ENCODE measurements at places on chromosomes 4 and X.

DNA sequence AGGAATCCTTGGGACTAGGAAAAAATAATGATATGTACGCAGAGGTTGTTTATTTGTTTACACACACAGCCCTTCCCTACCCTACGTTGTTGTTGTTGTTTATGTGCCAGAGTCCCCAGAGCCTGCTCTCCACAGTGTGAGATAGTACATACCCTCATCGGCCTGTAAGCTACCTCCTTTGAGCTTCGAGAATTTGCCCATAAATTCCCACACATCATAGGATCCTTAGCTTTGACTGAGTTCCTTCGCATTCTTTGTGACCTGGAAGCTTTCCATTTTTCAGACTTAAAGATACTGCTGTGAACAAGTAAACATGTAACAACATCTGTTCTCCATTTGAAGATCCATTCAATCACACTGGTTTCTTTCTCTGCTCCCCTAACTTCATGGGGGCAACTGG is 114.5 kb downstream of the IRF2 start:
- DNase-seq: no peak

GRCh38 chr4:146654687-146655520 is 16.2 kb downstream of the POU4F2 start:
- no peak for DNase-seq

- no peak for DNase-seq
Observed at GRCh38 chrX:44904542-44905115, 31.6 kb downstream of the KDM6A start.

DNA sequence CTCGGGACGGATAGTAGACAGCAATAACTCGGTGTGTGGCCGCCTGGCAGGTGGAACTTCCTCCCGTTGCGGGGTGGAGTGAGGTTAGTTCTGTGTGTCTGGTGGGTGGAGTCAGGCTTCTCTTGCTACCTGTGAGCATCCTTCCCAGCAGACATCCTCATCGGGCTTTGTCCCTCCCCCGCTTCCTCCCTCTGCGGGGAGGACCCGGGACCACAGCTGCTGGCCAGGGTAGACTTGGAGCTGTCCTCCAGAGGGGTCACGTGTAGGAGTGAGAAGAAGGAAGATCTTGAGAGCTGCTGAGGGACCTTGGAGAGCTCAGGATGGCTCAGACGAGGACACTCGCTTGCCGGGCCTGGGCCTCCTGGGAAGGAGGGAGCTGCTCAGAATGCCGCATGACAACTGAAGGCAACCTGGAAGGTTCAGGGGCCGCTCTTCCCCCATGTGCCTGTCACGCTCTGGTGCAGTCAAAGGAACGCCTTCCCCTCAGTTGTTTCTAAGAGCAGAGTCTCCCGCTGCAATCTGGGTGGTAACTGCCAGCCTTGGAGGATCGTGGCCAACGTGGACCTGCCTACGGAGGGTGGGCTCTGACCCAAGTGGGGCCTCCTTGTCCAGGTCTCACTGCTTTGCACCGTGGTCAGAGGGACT is 5.7 kb upstream of the MSANTD1 start:
- DNase-seq: no peak

- no peak for DNase-seq
Observed at GRCh38 chrX:152642931-152643564, 5.4 kb downstream of the GABRQ start.

GRCh38 chr4:47926667-47927258 is 12.4 kb upstream of the NFXL1 start:
- DNase-seq: no peak

DNA sequence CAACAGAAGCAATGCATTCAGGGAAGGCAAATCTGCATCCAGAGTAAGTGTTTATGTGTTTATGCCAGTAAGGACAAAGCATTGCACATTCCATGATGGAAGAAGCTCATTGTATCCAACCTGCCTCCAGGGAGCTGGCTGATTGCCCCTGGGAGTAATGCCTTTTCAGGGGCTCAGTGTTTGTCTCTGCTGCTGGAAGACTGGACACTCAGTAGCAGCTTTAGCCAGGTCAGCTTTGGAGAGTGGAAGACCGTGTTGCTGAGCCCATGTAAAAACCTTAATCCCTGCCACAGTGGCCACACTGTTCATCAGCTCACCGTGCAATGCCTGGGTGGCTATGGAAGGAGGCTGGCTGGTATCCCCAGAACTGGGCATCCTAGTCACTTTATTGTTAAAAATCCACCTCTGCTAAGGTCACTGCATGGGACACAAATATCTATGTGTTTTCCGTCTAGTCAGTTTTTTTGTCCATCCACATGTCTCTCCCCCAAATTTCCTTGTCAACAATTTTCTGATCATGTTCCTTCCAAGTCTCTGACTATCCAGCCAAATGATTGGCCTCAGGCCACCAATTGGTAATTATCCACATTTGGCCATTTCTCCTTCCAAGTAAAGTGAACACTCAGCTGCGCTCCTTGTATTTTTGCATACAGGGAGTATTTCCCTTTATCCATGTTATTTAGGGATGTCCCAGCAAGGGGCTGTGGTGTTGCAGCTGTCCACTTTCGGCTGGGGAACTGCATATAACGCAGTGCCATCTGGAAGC is 2044.5 kb upstream of the AGA start:
- no peak for DNase-seq

DNA sequence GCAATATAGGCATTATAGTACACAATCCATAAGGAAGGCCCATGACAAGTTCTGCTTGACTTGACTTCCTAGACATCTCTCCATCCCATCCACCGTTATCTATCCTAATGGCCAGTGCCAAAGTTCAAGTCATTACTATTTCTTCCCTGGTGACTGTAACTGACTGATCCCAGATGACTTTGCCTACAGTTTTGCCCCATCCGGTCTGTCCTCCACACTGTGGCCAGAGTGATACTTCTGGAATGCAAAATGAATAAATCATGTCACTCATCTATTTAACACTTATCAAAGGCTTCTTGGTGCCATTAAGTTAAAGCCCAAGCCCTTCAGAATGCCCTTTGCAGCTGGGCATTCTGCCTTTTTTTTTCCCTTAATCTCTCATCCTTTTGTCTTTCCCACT is 130.8 kb downstream of the PPARGC1A start:
- DNase-seq: no peak

DNA sequence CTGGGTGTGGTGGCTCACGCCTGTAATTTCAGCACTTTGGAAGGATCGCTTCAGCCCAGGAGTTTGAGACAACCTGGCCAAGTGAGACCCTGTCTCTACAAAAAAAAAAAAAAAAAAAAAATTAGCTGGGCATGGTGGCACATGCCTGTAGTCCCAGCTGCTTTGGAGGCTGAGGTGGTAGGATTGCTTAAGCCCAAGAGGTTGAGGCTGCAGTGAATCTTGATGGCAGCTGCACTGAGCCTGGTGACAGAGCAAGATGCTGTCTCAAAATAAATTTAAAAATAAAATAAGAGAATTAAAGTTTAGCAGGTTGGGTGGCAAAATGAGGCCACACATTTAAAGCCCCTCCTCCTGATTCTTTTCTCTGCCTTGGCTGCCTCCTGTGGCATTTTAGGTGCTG is 47.1 kb downstream of the HTT start:
- no peak for DNase-seq

DNA sequence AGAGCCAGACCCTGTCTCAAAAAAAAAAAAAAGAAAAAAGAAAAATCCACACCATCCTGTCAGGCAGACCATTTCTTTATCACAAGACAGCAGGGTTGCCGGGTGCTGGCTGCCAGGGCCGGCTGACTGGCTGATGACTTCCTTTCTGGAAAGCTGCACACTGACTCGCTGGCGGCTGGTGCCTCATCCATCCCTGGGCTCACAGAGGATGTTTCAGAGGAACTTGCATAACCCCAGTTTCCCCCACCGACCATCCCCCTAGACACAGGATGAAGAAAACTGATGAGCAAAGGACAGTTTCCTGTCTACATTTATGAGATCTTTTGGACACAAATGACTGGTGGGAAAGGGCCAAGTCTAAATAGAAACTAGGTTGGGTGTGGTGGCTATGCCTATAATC is 14.1 kb downstream of the HPSE start:
- DNase-seq: no peak

GRCh38 chr4:4289597-4289940 is 385 bp downstream of the LYAR start:
- no peak for DNase-seq

DNA sequence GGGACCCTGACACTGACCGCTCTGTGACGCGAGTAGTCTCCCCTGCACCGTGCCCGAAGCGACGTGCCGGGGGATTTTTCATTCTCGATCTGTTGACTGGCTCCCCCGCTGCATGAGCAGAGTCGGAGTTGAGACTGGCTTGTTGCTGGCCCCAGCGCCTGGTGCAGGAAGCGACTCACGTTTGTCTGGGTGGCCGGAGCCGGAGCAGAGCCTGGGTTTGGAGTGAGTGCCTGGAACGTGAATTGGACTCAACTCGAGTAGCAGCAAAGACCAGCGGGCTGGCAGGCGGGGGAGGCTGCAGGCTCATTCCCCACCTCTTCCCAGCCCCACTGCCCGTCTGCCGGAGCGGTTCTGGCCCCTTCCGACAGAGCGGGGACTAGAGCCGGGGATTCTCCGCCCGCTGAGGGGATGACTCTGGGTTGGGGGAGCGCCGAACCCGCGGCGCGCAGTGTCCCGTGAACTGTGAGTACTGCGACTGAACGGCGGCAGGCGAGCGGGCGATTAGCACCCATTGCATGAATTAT is 554 bp downstream of the PCDH7 start:
- DNase-seq: no peak

DNA sequence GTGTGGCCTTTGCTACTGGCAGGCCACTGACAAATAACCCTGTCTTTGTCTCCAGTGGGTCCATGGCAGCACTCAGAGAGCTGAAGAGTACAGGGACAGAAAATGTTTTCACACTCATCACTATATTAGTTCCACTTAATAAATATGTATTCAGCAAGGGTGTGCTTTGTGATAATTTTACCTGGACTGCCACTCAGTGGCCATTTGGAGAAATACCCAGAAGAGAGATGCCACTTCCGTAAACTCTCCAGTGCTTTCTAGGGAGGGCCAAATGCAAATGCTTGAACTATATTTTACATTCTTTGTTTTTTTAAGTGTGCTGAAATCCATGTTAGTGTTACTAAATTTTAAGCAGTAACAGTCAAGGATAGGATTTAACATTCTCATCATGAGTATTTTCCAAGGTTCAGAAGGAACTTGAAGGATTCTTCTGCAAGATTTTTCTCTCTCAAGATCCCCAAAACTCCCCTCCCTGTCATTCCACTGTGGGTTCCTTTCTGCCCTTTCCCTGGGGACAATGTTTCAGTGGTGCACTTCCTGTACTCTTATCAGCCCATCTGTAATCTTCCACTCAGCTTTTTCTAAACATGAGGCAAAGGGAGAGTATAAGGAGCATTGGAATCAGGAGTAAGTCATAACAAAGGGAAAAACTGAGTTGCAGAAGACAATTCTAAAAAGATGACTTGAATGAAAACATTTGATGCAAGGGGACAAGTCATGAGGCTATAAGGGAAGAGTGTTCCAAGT is 46.0 kb downstream of the TFDP3 start:
- no peak for DNase-seq

GRCh38 chrX:128250621-128251020 is 198.4 kb upstream of the ACTRT1 start:
- DNase-seq: no peak

DNA sequence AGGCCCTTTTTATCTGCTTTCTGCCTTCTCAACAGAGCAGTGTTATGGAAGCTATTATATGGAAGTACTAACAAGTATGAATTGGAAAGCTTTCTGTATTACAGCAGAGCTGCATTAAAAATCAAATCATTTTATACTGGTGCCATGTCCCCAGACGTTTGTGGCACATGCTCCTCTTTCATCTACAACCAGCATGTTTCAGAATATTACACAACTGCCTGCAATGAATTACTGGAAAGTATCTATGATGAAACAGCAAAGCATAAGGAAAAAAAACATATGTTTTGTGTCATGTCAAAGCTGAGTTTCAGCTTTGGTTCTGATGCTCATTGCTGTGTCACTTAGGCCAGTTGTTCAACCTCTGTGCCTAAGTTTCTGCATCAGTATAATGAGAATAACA is 576.8 kb downstream of the GBA3 start:
- DNase-seq: no peak

DNA sequence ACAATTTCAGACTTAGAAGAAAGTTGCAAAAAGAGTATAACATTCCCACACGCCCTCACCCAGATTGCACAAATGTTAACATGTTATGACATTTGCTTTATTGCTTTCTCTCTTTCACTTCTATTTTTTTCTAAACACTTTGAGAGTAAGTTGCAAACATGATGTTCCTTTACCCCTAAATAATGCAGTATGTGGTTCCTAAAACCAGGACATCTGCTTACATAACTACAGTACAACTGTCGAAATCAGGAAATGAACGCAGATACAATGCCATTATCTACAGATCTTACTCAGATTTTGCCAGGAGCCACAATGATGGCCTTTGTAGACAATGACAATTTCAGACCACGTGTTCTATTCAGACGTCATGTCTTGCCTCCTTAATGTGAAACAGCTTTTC is 22.4 kb downstream of the SH3TC1 start:
- no peak for DNase-seq

DNA sequence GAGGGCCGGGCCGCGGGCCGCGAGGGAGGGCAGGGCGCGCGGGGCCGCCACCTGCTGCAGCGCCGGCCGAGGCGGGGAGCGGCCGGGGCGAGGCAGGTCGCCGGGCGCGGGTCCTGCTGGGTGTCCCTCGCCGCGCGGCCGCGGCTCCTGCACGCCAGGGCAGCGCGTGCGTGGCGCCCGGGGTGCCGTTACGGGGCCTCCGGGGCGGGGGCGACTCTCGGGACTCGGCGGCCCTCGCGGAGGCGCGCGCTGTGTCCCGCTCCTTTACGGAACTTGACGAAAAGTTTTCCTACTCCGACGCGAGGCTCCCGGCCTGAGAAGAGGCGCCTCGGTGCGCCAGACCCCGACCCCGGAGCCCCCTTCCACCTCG is 329 bp downstream of the TBC1D14 start:
- no peak for DNase-seq

DNA sequence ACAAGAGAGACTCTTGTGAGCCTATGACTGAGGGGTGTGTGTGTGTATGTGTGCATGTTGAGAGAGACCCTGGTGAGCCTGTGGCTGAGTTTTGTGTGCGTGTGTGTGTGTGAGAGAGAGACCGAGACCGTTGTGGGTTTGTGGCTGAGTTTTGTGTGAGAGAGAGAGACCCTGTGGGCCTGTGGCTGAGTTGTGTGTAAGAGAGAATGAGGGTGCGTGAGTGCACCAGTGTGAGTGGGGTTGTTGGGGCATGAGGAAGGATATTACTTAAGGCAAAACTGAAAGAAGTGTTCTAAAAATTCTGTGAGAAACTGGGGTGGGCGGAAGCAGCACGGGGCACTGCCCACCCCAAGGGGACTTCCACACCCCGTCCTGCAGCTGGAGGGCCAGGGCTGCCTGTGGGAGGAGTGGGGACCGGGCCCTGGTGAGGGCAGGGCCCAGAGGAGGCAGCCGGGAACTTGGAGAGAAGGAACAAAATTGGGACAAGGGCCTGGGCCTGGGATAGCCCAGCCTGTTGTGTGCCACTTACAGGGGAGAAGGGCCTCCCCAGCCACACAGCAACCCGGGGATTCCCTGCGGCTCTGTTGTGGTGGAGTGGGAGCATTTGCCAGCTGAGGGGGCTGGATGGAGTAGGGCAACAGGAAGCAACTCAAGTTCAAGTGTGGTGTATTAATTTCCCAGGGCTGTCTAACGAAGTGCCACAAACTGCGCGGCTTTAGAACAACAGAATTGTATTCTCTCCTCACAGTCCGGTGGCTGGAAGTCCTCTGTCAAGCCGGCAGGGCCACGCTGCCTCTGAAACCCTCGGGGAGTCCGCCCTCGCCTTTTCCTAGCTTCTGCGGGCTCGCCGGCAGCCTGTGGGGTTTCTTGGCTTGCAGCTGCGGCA is 22.1 kb downstream of the TMEM131L start:
- DNase-seq: peak; percentile 69
